ENCODE measurements at places on chromosomes 2 and 18.

DNA sequence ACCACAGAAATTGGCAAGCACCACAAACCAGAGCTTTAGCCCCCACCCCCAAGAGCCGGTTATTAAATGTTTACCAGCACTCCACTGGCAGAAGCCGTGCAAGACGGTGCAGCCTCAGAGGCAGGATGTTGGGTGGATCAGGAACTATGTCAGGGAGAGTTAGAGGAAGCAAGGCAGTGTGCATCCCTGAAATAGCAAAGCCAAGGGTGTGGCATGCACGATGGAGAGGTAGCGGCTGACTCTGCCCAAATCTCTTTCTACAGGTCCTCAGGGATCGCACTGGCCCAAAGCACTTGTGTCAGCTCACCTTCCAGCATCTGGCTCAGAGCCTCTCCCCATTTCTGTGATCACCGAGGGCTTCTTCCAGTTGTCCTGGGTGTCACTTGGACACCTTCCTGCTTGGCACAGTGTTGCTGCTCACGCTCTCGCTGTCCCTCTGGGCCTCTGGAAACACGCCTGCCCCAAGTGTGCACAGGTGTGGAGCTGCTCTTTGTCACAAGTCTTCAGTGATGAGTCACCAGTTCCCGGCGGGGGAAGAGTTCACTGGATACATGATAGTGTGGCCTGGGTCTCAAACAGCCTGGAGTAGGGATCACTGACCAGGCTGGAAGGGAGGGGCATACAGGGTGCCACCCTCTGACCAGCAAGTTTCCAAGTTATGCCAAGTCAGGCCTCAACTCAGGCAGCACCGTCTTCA lies 17.3 kb upstream of the B3GNT7 start:
- DNase-seq, result no peak

GRCh38 chr2:46332686-46333281 lies 35.6 kb downstream of the EPAS1 start:
- DNase-seq, result peak; percentile 58

- DNase-seq, result no peak
Observed at GRCh38 chr18:66994790-66995189, 390.9 kb upstream of the CDH19 start.

DNA sequence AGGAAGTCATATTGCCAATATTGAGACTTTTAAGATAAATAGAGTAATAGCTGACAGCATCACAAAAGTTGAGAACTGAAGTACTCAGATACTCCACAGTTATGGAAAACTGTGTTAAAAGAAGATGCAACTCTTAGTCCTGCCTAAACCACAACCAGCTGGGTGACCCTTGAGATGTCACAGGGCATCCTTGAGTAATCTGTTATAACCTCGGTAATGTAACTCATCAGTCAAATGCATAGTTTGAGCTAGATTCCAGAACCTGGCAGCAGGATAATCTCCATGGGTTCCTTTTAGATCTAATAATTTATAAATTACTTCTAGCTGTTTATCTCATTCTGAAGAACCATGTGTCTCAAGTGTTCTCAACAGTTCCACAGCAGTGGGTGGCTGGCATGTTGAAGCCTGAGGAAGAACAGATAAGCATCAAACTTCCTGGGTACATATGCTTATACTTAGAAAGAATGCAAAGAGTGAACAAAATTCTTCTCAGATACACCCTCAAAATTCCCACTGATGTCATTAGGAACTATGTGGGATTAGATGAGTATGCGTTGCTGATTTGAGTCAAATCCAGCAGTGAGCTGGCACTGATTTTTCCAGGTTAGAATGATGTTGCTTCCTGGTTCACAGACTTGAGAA lies 304.1 kb upstream of the ERBB4 start:
- DNase-seq, result peak; percentile 89

DNA sequence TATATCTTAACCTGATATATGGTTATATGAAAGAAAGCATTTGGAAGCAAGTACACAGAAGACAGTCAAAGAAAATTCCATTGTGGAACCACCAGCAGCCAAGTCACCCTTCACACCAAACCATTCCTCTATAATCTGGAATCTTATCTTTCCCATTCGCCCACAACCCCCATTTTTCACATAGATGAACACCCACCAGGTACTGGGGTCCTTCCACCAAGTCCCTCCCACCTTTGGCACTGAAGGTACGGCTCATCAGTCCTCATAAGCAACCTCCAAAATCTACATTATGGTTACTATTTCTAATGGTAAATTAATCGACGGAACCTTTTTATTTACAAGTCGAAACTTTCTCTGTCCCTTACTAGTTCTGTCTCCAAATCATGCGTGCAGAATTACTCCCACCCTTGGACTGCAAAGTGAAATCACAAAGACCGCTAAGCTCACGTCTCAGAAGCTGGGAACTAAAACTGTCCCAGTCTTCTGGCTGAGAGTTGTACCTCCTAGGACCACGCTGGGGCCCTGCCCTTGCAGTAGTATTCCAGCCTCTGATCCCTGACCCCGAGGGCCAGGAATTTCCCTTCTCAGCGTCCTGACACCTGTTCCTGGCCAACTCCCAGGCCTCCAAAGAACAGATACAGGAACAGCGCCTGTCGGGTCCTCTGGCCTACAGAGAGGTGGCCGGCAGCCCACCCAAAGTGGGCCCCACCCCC lies 702 bp downstream of the OLA1 start:
- peak; percentile 27 for DNase-seq

- DNase-seq, result peak; percentile 87
Observed at GRCh38 chr2:7685342-7686015, 768.3 kb downstream of the RNF144A start.

- no peak for DNase-seq
Observed at GRCh38 chr2:109120166-109120565, 8.8 kb upstream of the SH3RF3 start.

DNA sequence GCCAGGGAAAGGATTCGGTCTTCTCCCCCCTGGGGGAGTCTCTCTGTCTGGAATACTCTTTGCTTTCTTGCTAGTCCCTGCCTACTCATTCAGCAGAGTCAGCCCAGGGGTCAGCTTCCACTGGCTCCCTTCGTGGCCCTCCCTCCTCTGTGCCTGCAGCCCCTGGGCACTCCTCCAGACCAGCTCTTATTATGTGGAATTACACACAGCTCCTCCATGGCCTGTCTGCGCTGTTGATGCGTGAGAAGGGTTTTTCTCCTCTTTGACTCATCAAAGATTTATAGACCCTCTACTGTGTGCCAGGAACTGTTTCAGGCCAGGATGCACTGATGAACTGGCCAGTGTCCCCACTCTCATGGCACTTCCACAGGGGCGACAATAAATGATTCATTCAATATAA lies 44.4 kb downstream of the ST8SIA5 start:
- peak; percentile 81 for DNase-seq

DNA sequence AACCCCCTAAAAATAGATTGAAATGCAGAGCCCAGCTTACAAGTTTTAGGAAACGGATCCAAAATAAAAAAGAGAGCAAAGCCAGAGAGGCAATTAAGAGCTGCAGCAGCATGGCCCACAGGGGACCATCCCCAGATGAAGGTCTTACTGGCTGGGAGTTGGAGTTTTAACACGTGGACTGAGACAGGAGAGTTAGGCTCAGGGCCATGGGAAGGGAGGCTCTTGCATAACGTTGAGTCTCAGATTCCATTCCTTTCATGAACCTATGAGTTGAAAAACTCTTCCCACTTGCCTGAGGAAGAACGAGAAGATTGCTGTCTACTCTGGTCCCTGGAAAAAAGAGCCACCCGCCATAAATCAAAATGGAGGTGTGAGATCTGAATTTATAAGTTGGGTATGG lies 101.8 kb upstream of the NDUFV2 start:
- DNase-seq, result peak; percentile 59

- no peak for DNase-seq
Observed at GRCh38 chr2:46326231-46326980, 29.2 kb downstream of the EPAS1 start.

DNA sequence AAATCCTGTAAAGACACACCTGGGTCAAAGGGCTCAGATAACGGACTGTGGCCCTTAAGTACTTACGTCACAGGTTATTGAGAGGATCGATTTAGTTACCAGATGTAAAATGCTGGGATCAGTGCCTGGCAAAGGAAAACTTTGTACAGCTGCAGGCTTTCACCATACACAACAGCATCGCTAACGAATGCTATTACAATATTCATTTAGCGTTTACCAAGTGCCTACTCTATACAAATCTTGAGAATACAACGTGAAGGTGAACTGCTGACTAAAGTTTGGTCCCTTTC lies 619 bp upstream of the MSH6 start:
- DNase-seq, result no peak

DNA sequence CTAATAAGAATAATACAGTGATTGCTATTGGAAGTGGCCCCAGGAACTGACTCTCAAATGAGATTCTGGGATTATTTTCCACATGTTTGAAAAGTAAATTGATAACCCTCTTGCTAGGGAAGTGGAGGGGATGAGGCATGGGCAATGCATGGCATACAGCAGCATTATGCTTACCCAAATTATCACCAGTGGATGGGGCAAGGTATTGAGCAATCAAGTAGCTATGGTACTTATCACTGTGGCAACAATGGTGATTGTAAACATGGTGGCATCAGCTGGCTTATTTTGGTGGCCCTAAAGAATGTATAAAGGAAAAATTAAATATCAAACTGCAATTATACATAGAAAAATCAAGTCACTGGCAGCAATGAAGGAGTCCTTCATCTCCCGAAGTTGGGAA lies 155.1 kb downstream of the FIGN start:
- no peak for DNase-seq

- no peak for DNase-seq
Observed at GRCh38 chr2:179562330-179562885, 297.8 kb upstream of the SESTD1 start.

DNA sequence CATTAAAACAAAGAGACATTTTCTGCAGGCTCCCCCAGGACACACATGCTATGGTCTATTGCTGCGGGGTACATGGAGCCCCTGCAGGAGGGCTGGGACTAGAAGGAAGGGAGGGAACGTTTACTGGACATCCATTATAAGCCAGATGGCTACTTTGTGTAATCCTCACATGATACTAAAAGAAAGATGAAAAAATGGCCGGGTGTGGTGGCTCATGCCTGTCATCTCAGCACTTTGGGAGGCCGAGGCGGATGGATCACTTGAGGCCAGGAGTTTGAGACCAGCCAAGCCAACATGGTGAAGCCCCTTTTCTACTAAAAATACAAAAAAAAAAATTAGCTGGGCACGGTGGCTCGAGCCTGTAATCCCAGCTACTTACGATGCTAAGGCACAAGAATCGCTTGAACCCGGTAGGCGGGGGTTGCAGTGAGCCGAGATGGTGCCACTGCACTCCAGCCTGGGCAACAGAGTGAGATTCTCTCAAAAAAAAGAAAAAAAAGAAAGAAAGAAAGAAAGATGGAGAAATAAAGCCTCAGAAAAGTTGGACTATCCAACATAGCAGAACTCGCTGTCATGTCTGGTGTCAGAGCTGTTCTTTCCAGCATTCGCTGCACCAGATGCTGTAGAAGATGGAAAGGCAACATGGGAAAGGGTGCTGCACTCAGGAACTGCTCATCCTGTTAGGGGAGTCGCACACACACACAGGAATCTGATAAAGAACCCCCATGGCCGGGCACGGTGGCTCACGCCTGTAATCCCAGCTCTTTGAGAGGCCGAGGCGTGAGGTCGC lies 7.8 kb upstream of the MYCN start:
- DNase-seq, result no peak

GRCh38 chr18:69567813-69568488 lies 167.3 kb downstream of the DOK6 start:
- DNase-seq, result no peak

DNA sequence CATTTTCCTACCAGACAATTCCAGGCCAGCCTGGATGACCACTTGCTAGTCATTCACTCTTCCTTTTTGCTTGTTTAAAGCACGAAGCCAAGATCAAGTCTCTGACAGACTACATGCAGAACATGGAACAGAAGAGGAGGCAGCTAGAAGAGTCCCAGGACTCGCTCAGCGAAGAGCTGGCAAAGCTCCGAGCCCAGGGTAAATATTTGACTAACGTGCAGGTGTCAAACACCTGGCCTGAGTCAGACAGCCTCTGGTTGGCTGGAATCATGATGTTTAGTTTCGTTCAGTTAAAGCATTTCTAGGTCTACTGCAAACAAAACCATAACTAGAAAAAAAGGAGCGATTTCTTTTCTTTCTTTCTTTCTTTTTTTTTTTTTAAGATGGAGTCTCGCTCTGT lies 44.2 kb upstream of the LYPD6B start:
- no peak for DNase-seq

DNA sequence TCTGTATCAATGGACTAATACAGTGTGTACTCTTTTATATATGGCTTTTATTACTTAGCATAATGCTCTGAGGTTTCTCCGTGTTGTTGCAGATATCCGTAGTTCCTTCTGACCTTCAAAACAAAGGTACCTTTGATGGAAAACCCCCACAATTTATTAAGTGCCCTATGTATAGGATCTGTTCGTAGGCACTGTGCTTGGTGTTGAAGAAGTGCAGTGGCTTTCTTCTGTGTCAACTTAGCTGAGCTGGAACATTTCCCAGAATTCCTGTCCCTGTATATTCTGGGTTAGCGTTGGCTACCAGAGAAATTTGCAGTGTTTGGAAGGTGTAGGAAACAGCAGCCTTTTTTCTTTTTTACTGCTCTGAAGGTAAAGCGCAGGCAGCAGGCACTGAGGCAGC lies 56.3 kb upstream of the MSH2 start:
- no peak for DNase-seq

DNA sequence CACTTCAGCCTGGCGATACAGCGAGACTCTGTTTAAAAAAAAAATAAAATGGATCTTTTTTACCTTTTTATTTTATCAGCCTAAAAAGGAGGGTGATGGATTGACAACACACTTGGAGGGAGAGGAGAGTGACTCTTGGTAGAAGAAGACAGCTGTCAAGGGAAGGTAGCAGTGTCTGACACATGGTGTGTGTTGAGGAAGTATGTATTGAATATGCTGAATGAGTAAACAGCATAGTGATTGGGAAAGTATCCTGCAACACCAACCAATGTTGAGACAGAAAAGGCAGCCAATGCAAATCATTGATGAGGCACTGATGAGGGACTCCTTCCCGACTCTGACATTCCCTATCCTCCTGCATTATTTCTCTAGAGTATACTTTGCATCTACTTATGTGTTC lies 306.4 kb downstream of the LPIN1 start:
- DNase-seq, result no peak

GRCh38 chr2:231532756-231533035 lies 2.5 kb upstream of the NMUR1 start:
- no peak for DNase-seq

- DNase-seq, result no peak
Observed at GRCh38 chr18:24420551-24420950, 5.9 kb upstream of the IMPACT start.

DNA sequence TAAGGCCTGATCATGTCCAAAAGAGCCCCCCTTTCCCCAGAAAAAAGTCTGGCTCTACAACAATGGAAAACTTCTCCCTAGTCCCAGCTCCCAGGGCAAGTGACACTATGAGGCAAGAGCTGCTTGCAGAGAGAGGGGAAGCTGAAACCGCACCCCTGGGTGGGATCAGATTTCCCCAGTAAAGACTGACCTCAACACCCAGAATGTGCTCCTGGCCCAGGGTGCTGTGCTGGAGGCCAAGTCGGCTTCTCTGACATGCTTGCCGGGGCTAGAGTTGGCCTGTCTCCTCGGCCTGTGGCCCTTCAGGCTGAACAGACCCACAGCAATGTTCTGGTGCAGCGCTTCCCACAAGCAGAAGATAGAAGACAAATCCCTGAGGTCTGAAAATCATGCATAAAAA lies 18.4 kb upstream of the ST8SIA3 start:
- DNase-seq, result no peak
